Stimulated activated CD4-positive, alpha-beta T cell treated with anti-CD3 and anti-CD28 coated beads, Interleukin-1b, Interleukin-23, amount 100 ng/mL, for 48 hours (primary cell): ENCODE measurements at places on chromosomes 5 and 9.
A peak's percentile ranks its signal among the peaks of the same experiment; 100 is the strongest.

- no peak for DNase-seq
Measured at GRCh38 chr5:144237851-144238250, 67.2 kb downstream of the KCTD16 start.

- no peak for DNase-seq
Measured at GRCh38 chr9:38198140-38198539, 129.1 kb upstream of the SHB start.

DNA sequence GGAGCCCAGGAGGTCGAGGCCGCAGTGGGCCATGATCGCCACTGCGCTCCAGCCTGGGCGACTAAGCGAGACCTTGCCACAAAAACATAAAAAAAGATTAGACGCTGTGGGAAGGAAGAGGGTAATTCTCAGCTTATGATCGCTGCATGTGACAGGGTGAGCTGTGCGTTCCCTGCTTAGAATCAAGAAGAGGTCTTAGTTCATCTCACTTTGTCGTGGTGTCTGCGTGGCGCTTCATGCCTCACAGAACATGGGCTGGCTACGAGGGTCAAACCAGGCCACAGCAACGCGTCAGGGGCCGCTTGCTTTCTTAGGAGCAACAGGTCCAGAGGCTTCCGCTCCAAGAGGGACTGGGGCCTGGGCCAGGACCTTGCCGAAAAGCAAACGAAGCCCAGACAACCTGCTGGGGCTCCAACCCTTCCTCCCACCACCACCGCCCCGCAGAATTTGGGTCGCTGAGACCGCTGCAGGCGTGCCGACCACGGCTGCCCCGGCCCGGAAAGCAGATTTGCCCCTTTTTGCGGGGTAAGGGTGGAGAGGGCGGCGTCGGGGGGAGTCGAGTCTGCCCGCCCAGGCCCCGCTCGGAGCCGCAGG, 10.0 kb upstream of the GRIN1 start:
- no peak for DNase-seq

DNA sequence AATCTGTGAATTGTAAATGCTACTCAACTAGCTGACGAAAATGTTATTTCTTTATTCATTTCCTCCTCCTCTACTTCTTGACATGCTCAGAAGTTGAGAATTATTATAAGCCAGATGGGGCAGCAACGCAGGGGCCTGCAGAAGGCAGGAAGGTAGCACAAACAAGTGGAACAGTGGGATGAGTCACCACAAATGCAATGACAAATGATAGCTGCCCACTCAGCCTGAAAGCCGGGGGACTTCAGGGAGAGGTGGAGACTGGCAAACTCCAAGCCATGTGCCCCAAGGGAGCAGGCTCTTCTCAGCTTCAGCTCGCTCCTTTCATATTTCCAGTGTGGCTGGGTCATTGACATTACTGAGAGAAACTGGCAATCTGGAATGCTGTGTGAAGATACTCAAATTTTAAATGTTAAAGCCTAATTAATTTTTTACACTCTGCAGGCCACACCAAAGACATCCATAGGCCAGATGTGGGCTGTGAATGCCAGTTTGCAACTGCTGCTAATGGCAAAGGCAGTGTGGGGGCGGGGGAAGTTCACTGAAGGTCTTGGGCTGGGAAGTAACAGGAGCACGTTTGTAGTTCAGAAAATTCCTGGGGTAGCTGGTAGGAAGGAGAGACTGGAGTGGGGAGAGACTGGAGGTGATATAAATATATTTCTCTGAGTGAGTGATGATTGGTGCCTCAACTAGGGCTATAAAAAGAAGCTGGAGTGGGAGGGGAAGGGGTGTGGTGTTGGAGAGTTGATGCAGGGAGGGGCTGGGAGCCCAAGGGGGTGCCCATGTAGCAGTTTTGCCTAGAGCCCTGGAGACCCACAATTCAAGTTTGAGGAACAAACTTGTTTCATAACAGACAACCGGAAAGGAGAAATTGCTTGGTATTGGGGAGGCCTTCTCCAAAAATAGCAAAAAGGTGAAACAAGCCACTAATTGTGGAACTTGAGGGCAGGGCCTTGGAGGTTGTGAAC, 20.8 kb upstream of the ADRB2 start:
- DNase-seq = peak; percentile 56

GRCh38 chr5:110342683-110343082, 383.8 kb downstream of the TMEM232 start:
- no peak for DNase-seq

GRCh38 chr5:120628156-120628555, 164.1 kb downstream of the PRR16 start:
- no peak for DNase-seq

DNA sequence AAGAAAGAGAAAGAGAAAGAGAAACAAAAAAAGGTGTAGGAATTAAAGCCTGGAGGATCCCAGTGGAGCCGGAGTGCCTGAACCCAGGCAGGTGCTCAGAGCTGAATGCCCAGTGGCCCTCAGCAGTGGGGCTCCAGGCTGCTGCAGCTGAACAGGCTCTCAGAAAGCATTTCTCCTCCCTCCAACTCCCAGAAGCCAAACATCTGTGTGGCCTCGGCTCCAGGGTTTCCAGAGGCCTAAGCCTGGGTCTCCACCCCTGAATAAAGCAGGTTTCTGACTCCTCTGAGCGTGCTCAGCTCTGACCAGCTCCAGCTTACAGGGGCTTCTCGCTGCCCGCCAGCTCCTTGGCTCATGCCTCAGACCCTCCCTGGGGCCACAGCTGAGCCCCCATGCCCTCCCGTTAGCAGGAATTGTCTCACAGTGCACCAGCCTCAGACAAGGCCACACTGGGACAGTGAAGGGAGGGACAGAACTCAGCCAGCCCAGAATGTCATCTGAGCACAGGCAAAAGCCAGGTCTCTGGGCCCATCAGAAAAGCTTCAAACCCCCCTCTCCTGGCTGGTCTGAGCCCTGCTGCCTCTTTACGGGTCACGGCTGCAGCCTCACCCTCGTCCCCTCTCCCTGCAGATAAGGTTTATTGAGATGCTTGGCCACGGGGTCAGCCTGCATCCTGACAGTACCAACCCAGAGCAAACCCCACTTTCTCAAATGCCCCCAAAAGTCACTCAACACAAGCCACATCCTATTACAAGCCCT, 114.4 kb upstream of the PPP1R26 start:
- DNase-seq = no peak
